ENCODE measurements at places on chromosomes 2 and 18. TPM values are rescaled to one million over a fixed set of nuclear protein-coding genes. Genes with fewer than 3 reads are reported as not detected.
A peak's percentile ranks its signal among the peaks of the same experiment; 100 is the strongest.

GRCh38 chr2:75066121-75066902, 107.9 kb downstream of the POLE4 start:
- no peak for DNase-seq
- H3K36me3 ChIP-seq = no peaks in the 10 kb centered on the region
- no peak overlapping the region for H3K4me3 ChIP-seq
- no peak overlapping the region for H3K27ac ChIP-seq

DNA sequence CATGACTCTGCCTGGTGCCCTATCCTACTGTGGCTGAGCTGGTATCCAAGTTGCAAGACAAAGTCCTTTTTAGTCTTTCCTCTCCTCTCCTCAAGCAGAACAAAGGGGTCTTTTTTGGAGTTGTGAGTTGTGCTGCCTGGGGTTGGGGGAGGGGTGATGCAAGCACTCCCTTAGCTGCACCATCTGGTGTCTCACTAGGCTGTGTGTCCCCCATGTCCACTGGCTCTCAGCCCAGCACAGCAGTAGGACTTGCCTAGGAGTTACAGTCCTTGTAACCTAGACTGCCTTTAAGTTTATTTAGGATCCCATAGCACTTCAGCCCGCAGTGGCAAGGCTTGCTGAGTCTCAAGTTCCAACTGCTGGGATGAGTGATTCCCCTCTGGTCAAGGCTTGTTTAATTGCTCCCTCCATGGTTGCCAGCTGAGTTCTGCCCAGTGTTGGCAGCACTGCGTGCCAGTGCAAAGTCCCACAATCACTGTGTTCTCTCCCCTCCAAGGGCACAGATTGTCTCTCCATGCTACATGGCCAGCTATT, 13.2 kb upstream of the ILKAP start:
- no peak overlapping the region for H3K4me3 ChIP-seq
- peaks cover 2% of the 10 kb centered on the region for H3K4me1 ChIP-seq
- DNase-seq = no peak
- no peaks in the 10 kb centered on the region for H3K36me3 ChIP-seq
- H3K27ac ChIP-seq = peak overlapping the region; percentile 76

DNA sequence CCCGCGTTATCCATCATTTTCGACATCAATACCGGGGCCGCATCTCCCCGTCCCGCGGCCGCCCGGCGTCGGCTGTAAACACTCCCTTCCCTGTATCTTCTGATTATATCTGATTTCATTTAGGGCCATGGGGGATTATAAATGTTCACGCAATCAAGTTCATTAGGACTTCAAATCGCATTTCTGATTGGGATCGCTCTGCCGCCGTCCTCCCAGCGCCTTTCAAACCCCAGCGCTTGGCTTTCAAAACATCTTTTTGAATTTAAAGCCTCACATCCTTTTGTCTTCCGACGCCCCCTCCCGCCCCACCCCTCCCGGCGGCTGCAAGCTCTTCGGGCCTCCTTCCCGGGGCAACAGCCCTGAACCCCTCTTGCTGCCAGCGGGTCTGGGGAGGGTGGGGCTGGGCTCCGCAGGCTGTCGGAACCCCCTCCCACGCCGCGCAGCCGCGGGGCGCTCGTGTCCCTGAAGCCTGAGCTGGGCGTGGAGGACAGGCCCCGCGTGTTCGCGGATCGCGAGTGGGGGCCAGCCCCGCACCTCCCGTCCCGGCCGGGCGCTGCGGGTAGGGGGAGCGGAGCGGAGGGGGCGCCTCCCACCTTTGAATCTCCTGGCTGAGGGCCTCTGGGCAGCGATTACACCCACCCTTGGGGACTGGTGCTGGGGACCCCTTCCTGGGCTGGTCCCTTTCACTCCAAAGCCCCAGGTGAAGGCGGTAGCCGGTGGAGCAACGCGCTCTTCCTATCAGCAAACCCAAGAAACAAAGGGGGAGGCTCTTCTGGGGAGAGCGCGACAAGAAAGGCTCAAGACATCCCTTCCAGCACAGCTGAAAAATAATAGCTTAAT, 11.3 kb upstream of the GBX2 start:
- H3K27ac ChIP-seq = peak overlapping the region; percentile 27
- H3K36me3 ChIP-seq = no peaks in the 10 kb centered on the region
- no peak for DNase-seq
- peaks cover 12% of the 10 kb centered on the region for H3K4me1 ChIP-seq

DNA sequence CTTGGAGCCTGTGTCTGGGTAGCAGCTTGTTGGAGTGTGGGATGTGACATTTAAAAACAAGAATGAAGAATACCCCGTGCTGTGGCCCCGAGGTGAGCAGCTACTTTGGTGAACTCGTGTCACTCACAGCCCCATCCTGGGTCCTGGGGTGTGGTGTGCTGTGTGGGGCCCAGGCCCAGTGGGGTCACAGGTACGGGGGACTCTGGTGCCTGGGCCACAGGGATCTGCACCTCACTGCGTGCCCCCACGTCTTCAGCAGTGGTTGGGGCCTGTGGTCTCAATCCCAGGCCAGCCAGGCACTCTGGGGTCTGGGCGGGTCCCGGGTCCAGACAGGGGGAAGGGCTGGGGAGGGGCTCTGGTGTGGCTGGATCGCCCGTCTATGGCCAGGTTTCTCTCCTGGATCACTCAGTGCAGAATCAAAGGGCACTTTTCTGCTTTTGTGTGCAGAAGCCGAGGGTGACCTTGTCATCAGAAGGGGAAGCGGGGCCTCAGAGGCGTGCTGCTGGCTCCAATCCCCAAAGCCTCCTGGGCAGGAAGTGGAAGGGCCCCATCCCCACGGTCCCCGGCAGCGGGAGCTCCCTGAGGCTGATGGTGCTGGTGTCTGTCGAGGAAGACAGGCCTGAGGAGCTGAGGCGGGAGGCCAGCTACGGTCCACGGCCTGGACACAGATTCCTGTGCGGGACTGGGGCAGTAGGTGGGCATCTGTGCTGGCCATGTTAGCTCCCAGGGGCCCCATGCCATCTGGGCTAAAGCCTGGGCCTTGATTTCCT, 1.4 kb downstream of the GPR35 start:
- no peak overlapping the region for H3K27ac ChIP-seq
- no peaks in the 10 kb centered on the region for H3K4me1 ChIP-seq
- no peaks in the 10 kb centered on the region for H3K27me3 ChIP-seq
- no peak overlapping the region for H3K4me3 ChIP-seq

GRCh38 chr2:232871418-232871834, 1.4 kb downstream of the SNORC start:
- H3K4me3 ChIP-seq = no peak overlapping the region
- H3K36me3 ChIP-seq = no peaks in the 10 kb centered on the region
- DNase-seq = no peak

- no peak overlapping the region for H3K27ac ChIP-seq
- no peak overlapping the region for H3K4me3 ChIP-seq
- H3K27me3 ChIP-seq = peaks cover 5% of the 10 kb centered on the region
- H3K36me3 ChIP-seq = no peaks in the 10 kb centered on the region
- DNase-seq = no peak
- H3K4me1 ChIP-seq = no peaks in the 10 kb centered on the region
Observed at GRCh38 chr2:134745023-134745422, 26.2 kb upstream of the TMEM163 start.

- DNase-seq = no peak
- no peaks in the 10 kb centered on the region for H3K36me3 ChIP-seq
- H3K4me3 ChIP-seq = no peak overlapping the region
- H3K27me3 ChIP-seq = no peaks in the 10 kb centered on the region
- H3K27ac ChIP-seq = no peak overlapping the region
Observed at GRCh38 chr18:41004324-41004723, 950.7 kb upstream of the PIK3C3 start.

- DNase-seq = no peak
- H3K27me3 ChIP-seq = peaks cover 14% of the 10 kb centered on the region
- H3K4me1 ChIP-seq = peaks cover 25% of the 10 kb centered on the region
- no peak overlapping the region for H3K4me3 ChIP-seq
- no peak overlapping the region for H3K27ac ChIP-seq
Observed at GRCh38 chr2:85718885-85719492, 24.8 kb downstream of the GNLY start.

CERKL gene
- total RNA-seq = 2.9 TPM

All from progenitor cell of endocrine pancreas (in vitro differentiated cells).